Kidney epithelial cell (primary cell): ENCODE measurements at places on chromosomes 2 and 18. TPM values are rescaled to one million over a fixed set of nuclear protein-coding genes. Genes with fewer than 3 reads are reported as not detected.
A peak's percentile ranks its signal among the peaks of the same experiment; 100 is the strongest.

GRCh38 chr2:130355172-130355577 is 681 bp upstream of the PTPN18 start:
- no peak for DNase-seq

GRCh38 chr2:20758997-20759396 is 63.9 kb downstream of the LDAH start:
- no peak for DNase-seq

DNA sequence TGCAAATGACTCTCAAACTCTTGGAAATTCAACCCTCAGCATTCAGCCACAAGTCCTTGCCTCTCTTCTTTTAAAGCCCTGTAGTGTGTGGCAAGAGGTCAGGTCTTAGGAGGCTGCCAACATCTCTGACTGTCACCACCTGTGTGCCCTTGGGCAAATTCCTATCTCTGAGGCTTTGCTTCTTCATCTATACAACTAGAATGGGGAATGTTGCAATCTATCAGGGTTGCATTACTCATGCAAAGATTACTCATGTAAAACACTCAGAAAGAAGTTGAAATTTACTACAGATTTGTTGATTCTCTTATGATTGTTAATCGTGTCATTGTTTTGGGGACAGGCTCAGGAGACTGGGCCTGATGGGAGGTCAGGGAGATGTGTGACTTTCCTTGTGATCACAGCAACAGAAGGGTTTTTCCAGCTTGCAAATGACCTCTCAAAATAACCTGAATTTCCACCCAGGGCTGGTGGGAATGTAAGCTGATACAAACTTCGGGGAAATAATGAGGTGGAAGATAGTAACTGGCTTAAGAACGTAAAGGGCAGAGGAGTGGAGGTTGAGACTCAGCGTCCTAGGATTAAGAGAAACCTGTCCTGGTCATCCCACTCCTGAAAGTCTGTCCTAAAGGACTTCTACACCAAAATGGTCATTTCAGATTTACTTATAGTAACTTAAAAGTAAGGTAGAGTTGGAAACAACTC is 32.1 kb upstream of the SIGLEC15 start:
- peak; percentile 87 for DNase-seq

The RUFY4 gene
- not detected in 2 replicates for total RNA-seq

- no peak for DNase-seq
These were observed 83.5 kb downstream of the PRKCE start for GRCh38 chr2:45734952-45735351.

The FANCL gene
- 10.3 and 12.9 TPM in 2 replicates for total RNA-seq

The SLC14A1 gene
- total RNA-seq = 0.08 TPM in 1 of 2 replicates, not detected in the other

- DNase-seq = no peak
These were observed 71.4 kb upstream of the FRZB start for GRCh38 chr2:182937870-182938269.

DNA sequence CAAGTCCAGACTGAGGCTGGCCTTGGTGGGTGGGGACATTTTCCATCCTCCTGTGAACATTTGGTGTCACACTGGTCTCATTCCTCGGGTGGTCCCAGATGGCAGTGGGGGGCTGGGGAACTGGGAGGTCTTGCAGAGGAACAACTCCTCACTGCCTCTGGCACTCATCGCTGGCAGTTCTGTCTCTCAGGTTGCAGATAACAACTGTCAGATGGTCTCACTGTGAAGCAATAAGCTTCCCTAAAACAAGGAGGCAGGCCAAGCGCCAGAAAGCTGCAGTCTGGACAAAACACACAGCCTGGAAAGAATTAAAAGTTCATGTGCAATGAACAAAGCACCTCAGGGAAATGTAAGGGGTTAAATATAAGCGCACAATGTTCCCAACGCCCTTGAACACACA is 78.1 kb downstream of the IRS1 start:
- no peak for DNase-seq

DNA sequence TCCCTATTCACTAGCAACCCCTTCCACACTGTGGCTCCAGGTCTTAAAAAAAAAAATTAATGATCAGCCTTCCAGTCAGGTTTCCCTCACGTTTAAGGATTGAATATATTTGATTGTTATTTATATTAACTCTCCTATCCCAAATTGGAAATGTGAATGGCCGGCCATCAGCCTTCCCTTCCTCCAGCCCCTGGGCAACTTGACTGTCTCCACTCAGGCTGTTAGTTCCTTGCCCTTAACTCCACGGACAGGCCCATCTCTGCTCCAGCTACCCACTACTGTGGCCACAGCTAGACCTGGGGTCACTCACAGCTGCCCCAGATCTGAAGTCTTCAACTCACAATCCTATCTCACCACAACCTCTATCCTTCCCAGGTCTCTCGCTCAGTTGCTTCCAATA is 39.9 kb downstream of the THOC1 start:
- no peak for DNase-seq

- no peak for DNase-seq
These were observed 111.6 kb downstream of the ATL2 start for GRCh38 chr2:38265461-38265860.

The ARHGAP25 gene
- 0.08 TPM in 1 of 2 replicates, not detected in the other for total RNA-seq

- DNase-seq = no peak
These were observed 16.7 kb downstream of the ANKRD12 start for GRCh38 chr18:9153256-9153655.

GRCh38 chr2:100802066-100802465 is 17.9 kb upstream of the NPAS2 start:
- no peak for DNase-seq

DNA sequence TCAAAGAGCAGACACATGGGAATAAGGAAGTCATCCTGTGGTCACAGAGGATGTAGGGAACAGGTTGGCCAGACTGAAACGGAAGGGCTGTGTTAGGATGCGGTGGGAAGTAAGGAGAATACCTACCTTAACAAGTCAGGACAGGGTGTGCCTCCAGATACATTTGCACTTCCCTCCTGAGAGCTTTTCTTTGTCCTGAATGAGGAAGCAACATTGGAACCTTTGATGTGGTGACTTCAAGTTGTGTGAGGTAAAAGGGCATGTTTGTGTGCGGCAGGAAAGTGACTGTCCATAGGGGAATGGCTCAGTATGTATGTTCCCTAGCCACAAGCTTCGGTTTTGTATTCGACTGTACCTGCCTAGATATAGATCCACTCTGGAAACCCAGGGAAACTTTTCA is 24.9 kb upstream of the LRRTM1 start:
- no peak for DNase-seq

DNA sequence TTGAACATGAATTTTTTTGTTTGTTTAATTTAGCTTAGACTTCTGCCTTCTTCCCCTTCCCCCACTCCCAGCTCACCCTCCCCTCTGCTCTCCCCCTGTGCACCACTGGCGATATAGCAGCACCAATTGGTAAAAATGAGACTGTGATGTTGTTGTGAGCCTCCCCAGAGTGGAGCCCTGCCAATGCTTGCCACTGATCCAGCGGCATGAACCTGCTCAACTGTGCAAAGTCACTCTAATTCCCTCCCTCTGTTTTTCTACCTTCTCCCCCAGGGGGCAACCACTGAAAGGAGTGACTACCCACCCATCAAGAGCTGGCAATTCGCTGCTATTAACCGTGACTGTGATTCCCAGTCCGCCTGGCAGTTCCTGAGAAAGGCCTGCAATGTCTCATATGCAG is 30.2 kb downstream of the KLHL14 start:
- DNase-seq = no peak

DNA sequence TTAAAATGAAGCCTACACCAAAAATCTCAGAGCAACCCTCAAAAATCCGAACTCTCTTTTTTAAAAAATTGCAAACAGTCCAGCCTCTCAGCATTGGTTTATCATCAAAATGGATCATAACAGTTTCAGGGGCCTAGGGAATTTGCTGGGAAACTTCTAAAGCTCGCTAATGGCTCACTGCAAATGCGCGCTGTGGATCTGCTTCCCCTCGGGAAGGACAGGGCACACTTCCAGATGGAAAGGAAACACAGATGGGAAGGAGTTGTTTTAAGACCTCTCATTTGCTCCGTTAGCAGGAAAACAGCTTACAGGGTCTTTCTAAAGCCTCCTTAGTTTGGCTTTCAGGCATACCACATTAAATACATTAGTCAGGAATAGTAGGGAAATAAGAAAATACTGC is 27.2 kb downstream of the FECH start:
- no peak for DNase-seq

The OR6B3 gene
- not detected in 2 replicates for total RNA-seq

The CCL20 gene
- total RNA-seq = 0.68 and 1.0 TPM in 2 replicates

DNA sequence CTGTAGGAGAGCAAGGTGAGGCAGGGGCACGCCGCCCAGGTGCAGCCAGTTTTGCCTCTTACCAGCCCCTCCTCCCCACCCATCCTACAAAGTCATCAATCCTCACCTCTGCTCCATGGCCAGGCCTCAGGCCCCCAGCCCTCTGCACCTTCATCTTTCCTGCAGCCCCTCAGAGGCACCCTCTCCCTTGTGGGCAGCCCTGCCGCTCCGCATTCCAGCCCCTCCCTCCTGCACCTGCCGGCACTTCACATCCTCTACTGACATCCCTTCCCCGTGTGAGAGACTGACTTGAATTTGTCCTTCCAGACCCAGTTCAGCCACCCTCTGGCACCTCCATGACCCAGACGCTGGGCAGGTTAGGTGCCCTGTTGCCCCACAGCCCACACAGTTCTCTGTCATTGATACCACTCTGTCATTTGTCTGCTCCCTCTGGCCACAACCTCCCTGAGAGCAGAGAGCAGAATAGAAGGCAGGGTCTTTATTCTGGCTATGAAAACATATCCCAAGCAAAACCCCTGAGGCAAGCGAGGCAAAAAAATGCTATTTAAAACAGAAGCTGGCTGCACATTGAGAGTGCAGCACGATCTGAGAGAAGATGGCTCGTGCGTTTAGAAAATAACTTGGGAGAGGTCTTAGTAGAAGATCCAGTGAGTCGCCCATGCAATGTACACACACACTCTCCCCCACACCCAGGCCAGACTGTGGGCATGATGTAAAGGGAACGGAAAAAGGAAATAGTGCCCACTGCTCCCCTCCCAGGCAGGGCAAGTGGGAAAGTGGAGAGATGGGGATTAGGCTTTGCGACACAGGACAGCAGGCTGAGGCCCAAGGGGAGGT is 25.9 kb downstream of the SDC1 start:
- no peak for DNase-seq

GRCh38 chr2:20616341-20616871 is 34.5 kb downstream of the HS1BP3 start:
- no peak for DNase-seq

The DNAH6 gene
- total RNA-seq = 0.27 and 0.63 TPM in 2 replicates

The LOXHD1 gene
- total RNA-seq = 0.08 and 0.14 TPM in 2 replicates

DNA sequence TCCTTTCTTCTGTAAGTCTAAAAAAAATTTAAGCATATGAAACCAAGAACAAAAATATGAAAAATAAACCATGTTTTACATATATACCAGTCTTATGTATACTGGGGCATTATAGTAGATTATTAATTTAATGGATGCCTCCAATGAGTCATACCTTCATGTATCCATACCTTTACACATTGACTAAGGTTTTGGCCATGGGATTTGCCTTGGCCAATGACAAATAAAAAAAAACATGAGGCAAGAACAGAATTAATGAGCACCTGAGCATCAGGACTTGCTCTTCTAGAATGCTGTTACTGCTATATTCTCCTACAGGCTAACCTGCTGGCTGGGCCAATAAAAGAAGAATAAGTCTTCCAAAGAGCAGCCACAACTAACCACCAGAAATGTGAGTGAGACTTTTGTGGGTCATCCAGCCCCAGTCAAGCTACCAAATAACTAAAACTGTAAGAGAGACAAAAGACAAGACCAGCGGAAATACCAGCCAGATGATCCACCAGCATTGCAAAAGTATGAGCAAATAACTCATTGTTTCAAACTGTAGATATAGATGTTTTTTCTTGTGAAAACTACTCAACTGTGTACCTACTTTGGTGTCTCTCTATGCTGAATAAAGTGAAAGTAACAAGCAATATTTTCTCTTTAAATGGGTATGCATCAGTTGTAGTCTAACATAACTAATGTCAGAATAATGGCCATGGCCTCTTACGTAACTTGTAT is 749.6 kb upstream of the VRK2 start:
- DNase-seq = no peak

The NYAP2 gene
- total RNA-seq = not detected in 2 replicates

GRCh38 chr2:74007121-74007520 is 22.4 kb downstream of the TET3 start:
- DNase-seq = no peak

DNA sequence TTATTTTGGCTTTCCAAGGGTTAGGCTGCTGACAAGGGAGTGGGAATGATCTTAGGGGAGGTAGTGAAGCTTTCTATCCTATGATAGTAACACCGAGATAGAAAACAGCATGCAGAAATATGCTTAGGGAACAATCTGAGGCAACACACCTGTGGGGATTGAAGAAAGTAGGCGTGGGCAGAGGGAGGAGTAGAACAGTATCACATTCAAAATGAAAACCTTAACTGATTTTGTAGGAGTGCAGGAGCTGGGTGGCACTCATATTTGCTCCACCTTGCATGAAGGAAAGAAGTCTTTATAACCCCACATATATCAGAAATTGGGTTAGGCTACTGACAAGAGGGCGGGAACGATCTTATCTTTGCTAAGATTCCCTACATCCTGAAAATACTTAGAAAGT is 762.2 kb upstream of the CNTNAP5 start:
- DNase-seq = no peak

DNA sequence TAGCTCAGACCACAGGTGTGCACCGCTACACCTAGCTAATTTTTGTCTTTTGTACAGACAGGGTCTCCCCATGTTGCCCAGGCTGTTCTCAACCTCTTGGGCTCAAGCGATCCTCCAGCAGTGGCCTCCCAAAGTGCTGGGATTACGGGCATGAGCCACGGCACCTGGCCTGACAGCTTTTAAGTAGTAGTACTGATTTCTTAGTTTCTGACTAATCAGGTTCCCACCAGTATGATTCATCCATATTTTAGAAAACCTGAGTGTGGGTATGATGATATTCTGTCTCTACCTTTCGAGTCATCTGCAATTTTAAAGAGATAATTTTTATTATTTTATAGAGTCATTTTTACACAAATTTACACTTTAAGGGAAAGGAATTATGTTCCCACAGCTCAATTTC is 46.4 kb upstream of the GULP1 start:
- DNase-seq = no peak

The WDR43 gene
- 66.0 and 70.3 TPM in 2 replicates for total RNA-seq

DNA sequence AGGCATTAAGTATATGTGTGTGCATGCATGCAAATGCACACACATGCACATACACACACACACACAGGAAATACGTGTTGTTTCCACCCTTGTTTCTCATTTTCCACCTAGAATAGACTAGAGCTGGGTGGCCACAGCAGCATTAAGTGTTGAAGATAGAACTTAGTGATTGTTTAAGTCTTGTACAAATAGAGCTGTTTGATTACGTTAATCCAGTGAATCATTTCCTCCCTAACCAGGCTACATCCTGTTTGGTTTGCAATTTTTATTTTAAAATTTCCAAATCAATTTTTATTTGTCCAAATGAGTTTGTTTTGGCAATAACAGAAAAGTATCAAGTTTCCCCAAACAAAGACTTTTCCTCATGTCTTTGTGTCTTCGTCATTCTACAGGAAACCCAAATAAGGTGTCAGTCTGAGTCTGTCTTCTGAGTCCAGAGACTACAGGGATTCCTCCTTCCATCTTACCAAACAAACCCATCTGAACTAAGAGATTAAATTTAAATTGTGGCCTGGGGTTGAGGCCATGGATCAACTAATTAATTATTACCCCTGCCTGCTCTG is 74.6 kb upstream of the GALNT5 start:
- DNase-seq = peak; percentile 18

The TMEM200C gene
- total RNA-seq = 4.9 and 8.1 TPM in 2 replicates
